ENCODE measurements at places on chromosomes 6 and 20. TPM values are rescaled to one million over a fixed set of nuclear protein-coding genes. Genes with fewer than 3 reads are reported as not detected.
A peak's percentile ranks its signal among the peaks of the same experiment; 100 is the strongest.

DNA sequence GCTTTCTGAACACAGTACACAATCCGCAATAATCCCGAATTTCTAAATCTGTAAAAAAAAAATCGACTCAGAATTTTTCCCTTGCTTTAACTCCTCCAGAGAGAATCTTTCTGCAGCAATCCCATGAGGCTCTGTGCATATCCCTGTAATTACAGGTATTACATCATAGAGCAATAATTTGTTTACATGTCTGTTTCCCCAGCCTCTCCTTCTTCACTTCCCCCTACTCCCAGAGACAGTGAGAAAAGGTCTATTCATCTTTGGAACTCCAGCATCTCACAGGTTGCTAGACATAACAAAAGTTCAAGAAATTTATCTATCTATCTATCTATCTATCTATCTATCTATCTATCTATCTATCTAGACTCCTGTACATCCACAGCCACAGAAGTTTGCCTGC is 26.0 kb downstream of the KLHL31 start:
- no peak for DNase-seq

Gene XRN2
- 78.3 TPM for total RNA-seq

DNA sequence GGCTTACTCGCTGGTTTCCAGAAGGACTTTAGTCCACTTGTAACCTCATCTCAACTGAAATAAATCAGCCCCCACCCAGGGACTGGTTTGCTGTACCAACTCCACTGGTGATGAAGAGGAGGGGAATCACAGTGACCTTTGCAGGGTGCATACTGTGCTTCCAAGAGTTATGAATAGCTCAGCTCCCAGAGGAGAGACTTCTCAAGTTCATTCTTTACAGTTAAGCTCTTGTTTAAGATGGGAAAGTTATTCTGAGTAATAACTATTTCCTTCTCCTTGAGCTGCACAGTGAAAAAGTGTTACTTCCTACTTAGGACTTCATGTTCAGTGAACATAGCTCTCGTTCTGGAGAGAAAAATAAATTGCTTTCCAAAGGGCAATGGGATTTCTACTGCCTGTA is 166.5 kb upstream of the ECI2 start:
- no peak for DNase-seq

DNA sequence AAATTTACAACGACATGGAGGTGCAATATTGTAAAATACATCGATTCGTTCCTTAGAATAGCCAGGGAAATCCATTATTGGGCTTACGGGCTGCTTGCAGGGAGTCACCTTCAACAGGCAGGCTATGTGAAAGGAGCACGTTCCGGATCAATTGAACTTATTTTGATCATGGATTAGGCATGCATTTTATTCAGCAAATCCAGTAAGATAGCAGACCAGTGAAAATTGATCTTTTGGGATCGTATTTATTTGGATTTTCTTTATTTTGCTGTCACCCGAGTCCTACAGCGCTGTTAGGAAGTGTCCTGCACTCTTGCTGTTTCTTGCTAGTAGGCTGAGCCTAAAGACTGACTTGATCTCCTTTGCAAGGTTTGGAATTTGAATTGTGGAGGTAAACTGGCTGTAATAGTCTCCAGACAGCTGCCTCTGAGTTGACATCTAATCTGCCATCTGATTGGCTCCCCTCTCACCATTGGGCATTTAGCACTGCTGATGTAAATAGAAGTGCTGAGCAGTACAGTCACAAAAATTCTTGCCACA is 3.0 kb downstream of the ARID1B start:
- peak; percentile 74 for DNase-seq

GRCh38 chr20:43513372-43513930 is 6.0 kb downstream of the L3MBTL1 start:
- DNase-seq = no peak

GRCh38 chr6:27672113-27672799 is 199.4 kb upstream of the ZNF184 start:
- DNase-seq = peak; percentile 92

- DNase-seq = no peak
Observed at GRCh38 chr20:3374296-3374695, 33.2 kb downstream of the DNAAF9 start.

DNA sequence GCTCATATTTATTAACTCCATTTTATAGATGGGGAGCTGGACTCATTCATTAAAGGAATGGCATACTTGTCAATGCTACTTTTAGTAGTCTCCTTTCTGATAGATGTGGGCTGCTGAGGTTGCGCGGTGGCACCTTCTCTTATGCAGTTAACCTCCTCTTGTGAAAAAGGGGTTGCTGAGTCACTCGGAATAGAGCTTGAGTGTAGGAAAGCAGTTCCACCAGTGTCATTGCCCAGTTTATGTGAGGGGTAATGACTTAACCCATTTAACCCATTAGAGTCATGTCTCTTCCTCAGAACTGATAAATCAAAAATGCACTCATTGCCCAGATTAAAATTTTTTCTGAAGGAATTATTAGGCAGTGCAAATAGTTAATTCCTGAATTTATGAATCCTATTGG is 6.3 kb downstream of the MAPK14 start:
- DNase-seq = no peak

DNA sequence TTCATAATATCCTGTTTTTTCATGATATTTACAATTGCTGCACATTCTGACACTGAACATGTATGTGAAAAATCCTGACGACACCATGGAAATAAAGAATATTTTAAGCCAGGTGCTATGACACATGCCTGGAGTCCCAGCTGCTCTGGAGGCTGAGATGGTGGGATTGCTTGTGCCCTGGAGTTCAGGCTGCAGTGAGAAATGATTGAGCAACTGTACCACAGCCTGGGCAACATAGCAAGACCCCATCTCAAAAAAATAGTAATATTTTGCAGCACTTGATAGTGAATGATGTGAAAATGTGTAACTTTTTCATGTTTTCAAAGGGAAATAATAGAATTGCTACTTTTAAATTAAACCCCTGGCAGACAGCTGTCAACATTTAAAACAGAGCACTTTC is 137.1 kb downstream of the ADGRG6 start:
- DNase-seq = no peak

GRCh38 chr6:152300517-152300916 is 336.6 kb downstream of the SYNE1 start:
- no peak for DNase-seq

Gene MOG
- total RNA-seq = 0.45 TPM

- DNase-seq = no peak
Observed at GRCh38 chr20:63122626-63123025, 93.3 kb downstream of the YTHDF1 start.

DNA sequence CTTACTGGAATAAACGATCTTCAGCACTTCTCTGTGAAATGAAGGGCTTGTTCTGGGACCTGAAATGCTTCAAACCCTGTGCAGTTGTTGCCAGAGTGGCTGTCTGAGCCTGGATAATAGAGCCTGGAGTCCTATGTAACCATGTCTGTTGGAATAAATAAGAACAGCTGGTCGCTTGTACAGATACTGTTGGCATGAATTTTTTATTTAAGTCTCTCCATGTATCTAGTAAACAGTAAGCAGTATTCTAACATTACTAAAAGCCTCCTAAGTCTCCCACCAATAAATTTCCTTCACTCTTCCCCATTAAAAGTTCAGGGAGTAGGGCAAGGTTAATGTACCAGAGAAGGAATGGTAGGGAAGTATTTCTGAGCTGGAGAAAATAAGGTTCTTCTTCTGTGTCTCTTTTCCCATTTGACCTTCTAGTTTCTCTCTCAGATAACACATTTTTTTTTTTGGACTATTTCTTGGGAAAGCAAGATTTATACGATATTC is 227.5 kb downstream of the PRL start:
- DNase-seq = no peak

- no peak for DNase-seq
Observed at GRCh38 chr6:156825475-156825874, 48.3 kb downstream of the ARID1B start.

DNA sequence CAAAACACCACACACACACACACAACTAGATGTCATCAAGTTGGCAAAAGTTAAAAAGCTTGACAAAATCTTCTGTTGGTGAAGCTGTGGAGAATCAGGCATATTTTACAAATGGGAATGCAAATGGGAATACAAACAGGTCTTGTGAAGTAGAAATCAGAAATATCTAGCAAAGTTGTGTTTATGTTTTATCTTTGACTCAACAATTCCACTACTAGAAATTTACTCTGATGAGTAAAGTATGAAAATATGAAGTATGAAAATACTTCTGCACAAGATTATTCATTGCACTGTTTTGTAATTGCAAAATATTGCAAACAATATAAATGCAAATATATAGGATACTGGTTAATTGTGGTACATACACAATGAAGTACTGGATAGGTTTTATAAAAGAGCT is 1166.0 kb upstream of the GJE1 start:
- no peak for DNase-seq

- peak; percentile 7 for DNase-seq
Observed at GRCh38 chr6:170069611-170070010, 221.3 kb downstream of the DLL1 start.

DNA sequence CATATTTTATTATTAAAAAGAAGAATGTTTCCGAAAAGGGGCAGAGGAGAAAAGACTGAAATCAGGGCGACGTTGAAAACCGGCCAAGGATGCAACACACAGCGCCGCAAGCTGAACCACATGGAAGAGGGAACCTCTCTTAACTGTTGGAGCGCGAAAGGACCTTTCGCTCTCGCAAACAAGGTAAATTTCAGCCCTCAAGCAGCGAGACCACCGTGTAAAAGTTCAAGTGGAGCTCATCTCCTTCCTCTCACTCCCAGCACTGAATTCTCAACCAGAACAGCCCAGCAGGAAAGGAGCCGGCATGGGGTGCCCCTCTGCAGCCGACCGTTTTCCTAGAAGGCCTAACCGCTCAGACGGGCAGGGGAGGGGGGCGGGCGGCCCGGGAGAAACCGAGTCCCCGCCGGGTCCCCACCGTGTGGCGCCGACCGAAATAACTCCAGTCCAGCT is 621 bp downstream of the GPR63 start:
- no peak for DNase-seq

Gene ERVFRD-1
- not detected for total RNA-seq

Gene ATF6B
- total RNA-seq = 60.3 TPM

DNA sequence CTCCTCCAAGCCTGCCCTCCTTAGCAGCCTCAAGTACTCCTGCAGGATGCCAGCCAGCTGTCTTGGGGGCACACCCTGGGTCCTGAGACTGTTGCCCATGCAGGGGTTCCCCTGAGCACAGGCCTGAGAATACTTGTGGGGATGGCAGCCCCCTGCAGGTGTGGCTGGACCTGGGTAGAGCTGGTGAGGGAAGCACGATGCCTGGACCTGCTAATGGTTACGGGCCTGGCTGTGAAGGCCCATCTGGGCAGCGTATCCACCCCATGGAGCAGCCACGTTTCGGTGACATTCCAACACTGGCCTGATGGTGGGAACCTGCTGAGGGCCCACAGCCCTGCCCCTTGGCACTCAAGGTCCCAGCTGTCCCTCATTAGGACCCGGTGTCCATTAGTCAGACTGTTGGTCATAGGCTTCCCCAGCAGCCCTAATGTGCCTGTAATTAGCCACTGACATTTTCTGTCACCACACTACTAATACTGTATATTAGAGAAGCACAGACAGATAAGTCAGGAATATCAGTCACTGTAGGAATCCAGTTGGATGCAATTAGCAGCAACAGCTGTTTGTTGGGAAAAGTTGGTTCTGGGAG is 20.3 kb downstream of the CCDC167 start:
- peak; percentile 34 for DNase-seq

DNA sequence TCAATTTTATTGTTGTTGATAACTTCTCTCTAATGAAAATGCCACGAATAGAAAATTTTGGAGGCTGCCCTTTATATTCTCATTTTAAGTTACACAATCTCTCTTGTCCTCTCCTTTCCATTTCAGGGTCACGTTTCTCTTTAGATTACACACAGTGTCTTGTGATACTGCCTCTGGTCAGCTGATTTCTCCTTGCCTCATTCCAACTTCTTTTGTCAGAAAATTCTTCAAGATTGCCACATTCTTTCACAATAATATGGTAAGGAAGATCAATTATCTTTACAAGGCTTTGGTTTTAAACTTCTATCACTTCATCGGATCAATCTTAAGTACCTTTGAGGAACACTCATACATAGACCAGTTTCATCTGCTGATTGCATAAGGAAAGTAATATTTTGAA is 370.3 kb downstream of the RFPL4B start:
- DNase-seq = no peak

- DNase-seq = peak; percentile 46
Observed at GRCh38 chr20:58694241-58695083, 1.9 kb downstream of the NPEPL1 start.

DNA sequence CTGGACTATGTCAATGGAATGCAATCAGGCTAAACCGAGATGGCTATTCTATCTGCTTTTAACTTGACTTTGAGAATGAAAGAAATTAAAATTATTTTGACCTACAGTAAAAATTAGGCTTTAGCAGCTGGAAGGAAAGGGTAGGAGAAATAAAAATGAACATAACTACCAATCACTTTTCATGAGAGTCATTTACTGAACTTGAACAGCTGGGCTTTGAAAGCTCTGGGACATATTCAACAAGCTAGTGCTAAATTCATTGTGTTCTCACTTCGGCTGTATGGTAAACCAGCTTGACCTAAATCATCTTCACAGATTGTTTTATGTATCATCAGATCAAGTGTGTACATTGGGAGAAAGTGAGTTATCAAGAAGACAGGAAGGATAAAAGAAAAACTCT is 161.5 kb upstream of the STXBP5 start:
- DNase-seq = no peak

- peak; percentile 14 for DNase-seq
Observed at GRCh38 chr20:46573234-46573633, 22.8 kb upstream of the OCSTAMP start.

Gene BPIFB2
- not detected for total RNA-seq

GRCh38 chr20:24066076-24066700 is 77.6 kb upstream of the GGTLC1 start:
- no peak for DNase-seq

DNA sequence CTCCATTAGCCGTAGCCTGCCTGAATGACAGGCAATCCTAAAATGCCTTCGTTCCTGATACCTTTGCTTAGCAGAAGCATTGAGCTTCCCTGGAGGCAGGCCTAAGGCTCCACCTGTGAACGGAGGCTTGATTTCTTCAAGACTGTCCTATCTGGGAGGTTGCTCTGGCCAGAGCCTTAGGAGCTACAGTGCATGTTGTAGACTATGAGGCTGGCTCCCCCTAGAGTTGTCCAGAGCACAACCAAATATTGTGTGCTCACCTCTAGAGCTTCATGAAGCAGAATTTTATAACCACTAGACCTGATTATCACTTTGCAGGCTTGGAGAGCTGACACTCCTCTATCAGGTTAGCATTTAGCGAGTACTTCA is 217.8 kb downstream of the MAFB start:
- DNase-seq = peak; percentile 82

Gene SLC22A2
- 0.64 TPM for total RNA-seq

- no peak for DNase-seq
Observed at GRCh38 chr20:19916531-19917485, 100.4 kb upstream of the NAA20 start.

GRCh38 chr6:117444600-117444999 is 18.9 kb upstream of the ROS1 start:
- DNase-seq = no peak

DNA sequence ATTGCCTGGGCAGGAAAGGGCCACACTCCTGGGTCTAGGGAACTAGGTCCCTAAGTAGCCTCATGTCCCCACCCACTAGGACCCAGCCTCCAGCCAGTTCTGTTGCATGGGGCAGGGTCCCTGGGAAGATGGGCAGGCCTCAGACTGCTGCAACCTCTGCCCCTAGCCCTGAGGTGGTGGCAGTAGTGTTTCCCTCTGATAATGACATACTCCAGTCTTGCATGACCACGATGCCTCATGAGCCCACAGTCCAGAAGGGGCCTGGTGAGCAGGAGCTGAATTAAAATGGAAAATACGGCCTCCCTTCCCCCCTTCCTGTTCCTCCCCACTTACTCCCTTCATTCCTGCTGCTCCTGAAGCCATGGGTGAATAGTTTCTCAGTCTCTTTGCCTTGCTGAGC is 36.0 kb upstream of the SCRT2 start:
- DNase-seq = no peak

GRCh38 chr20:39661833-39662232 is 699.7 kb downstream of the DHX35 start:
- DNase-seq = no peak

Gene PHACTR1
- total RNA-seq = 2.8 TPM

Measured in endodermal cell (in vitro differentiated cells).